ENCODE measurements at places on chromosomes 16 and 17.

- no peak for DNase-seq
These were observed 30.6 kb downstream of the FAM20A start for GRCh38 chr17:68570526-68570925.

DNA sequence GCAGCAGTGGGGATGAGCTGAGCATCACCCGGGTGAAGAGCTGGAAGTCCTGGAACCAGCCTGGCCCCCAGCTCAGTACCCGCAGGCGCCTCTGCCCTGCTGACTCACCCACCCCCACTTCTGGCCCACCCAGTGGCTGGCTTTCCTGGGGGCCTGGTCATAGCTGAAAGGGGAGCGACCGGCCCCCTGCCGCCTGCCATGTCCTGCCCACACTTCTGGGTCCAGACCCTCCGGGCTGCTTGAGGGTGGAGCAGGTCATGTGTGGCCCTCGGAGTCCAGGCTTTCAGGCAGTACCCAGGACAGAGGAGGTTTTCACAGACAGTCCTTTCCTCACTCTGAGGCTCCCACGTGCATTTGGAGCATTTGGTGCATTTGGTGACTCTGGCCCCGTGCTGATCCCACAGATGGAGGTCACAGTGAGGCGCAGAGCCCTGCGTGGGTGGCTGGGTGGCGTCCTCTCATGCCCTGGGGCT lies 7.1 kb upstream of the PIEZO1 start:
- DNase-seq, result no peak

- DNase-seq, result no peak
These were observed 16.6 kb downstream of the TXNDC11 start for GRCh38 chr16:11726008-11726407.

DNA sequence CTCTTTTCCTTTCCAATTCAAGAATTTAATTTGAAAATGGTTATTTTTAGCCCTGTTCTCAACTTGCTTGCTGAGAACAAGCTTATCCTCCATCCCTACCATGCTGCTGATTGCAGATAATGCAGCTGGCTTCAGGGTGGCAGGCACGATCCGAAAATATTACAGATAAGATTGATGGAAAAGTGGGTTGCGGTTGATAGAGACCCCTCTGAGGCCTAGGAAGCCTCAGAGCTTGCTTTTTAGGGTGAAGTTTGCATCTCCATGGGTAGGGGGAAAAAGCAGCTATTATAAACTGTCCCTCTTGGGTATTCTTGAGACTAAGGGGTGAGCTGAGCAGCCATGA lies 116.5 kb upstream of the GOT2 start:
- no peak for DNase-seq

- DNase-seq, result no peak
These were observed 25.5 kb downstream of the BAIAP2 start for GRCh38 chr17:81060416-81060815.

DNA sequence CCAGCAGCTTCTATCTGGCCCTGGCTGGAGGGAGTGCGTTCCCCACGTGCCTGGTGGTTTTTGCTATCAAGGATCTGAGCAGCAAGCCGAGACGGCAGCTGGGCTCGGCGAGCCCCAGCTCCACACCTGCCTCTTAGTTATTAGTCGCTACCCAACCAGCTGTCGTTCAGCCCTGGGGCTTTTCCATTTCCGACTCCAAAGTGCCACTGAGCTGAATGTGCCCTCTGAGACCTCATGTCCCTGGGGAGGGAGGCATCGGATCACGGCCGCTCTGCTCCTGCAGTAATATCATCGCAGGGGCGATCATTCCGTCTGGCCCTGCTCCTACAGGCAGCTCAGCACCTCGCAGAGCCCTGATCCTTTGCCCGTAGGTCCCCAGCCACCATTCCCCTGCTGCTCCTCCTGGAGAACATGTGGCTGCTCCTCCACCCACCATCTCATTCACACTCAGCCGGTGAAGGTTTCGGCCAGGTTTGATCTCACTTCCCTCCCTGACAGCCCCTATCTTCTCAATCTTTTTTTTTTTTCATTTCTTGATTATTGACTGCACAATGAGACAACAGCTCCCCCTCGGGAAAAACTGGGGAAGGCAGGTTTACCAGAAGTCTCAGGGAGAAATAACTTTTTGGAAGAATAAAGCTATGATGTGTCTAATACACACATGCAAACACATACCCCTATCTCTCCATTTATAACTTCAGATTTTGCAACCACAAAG lies 86.7 kb downstream of the ZFHX3 start:
- no peak for DNase-seq

DNA sequence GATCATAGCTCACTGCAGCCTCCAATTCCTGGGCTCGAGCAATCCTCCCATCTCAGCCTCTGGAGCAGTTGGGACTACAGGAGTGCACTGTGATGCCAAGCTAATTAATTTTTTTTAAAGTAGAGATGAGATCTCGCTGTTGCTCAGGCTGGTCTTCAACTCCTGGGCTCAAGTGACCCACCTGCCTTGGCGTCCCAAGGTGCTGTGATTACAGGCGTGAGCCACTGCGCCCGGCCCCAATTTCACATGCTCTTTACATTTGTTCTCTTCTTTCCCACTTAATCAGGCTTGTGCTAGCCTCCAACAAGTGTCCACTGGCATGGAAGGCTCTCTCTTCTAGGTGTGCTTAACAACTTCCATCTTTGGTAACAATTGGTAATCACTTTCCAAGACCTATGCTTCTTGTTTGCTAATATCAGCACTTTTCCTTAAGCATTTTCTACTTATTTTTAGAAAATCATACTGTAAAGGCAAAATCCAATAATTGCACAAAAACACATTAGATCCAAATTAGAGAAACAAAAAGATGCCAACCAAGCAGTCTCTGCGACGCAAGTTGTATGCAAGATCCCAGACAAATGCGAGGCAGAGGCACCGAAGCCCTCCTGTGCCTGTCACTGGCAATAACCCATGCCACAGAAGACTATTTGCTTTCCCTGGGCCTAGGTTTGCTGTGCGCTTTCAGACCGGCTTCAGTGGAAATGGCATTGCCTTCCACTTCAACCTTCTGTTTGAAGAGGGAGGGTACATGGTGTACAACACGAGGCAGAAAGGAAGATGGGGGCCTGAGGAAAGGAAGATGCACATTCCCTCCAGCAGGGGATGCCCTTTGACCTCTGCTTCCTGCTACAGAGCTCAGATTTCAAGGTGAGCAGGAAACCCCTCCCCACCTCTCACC lies 52.6 kb downstream of the NOS2 start:
- DNase-seq, result no peak

GRCh38 chr17:78658281-78658785 lies 81.1 kb upstream of the DNAH17 start:
- no peak for DNase-seq

GRCh38 chr16:22216191-22216831 lies 10.2 kb downstream of the EEF2K start:
- no peak for DNase-seq

DNA sequence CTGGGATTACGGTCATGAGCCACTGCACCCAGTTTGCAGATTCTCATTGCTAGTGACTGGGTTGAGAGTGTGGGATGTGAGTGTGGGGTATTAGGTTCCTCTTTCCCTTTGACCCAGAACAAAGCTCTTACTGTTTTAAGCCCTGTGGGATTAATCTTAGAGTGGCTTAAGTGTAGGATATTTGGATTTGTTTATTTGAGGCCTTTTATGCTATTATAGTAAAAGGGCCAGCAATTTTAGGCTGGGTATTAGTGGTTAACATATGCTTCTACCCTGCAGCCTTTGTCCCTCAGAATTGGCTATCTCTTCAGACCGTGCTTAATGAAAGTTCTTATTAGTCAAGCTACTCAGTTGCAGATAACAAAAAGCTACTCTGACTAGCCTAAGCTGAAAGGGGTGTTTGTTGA lies 3.2 kb downstream of the SGF29 start:
- no peak for DNase-seq

DNA sequence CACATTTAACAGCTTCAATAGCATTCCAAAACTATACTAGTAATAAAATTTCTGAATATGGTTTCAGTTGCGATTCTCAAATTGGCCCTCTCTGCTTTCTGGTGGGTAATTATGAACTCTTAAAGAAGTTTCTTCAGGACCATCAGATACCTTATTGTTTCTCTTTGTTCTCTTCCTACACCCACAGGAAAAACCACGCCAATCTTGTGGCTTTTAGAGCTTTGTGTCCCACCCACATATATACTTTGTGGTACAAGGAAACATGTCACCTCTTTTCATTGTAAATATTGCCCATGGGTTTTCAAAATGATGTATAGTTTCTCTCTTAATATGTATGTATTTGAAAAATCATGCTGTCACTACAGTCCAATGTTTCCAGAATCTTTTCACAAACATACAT lies 12.1 kb downstream of the ABCA9 start:
- DNase-seq, result no peak
